Mesenchymal stem cell (in vitro differentiated cells and primary cell): ENCODE measurements at places on chromosomes 3 and 15.
A peak's percentile ranks its signal among the peaks of the same experiment; 100 is the strongest.

DNA sequence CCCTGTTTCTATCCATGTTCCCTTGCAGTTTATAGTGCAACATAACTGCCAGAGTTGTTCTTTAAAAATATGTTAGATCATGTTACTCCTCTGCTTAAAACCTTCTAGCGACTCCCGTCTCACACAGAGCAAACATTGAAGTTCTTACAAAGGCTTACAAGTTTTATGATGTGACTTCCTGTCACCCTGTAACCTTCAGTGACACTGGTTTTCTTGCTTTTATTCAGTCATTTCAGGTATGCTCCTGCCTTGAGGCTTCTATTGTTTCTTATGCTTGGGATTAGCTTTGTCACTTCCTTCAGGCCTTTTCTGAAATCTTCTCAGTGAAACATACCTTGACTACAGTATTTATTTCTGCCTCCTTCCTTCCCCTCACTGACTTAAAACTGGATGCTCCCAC is 252.1 kb downstream of the DOCK3 start:
- DNase-seq: no peak

DNA sequence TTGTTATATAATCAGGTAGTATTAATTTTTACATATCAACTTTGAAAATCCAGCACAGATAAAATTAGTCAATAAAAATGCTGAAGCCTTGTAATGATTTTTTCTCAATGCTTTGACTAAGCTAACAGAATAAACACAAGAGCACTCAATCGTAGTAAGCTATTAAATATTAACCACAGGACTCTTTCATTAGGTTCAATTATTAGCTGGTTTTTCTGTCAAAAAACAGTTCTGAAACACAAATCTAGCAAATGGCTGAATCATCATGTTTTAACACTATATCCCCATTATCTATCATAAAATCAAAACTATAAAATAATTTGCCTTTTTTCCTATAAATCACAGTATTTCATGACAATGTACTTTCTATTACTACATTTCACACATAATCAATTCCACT is 69.6 kb downstream of the PLOD2 start:
- no peak for DNase-seq

DNA sequence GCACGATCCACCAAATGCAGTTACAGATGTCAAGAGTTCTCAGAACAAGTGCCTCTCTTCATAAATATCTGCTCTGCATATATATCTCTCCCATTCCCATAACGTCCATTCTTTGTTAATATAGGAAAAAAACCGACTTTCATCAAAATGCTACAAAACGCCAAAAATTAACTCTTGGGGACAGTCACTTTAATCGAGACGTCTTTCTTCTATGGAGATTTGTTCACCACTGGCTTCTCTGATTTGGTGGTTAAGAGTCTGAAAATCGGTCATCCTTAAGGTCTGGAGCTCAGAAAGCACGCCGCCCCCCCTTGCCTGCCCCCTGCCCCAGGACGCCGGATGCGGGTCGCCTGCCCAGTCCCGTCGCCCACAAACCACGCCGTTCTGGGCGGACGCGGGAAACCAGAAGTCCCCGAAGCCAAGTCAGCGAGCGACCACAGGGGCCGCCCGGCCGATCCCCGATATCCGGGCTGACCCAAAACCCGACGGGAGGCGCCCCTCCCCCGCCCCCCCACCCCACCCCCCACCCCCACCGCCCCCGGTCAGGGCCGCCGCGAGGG is 252.7 kb downstream of the TJP1 start:
- no peak for DNase-seq

DNA sequence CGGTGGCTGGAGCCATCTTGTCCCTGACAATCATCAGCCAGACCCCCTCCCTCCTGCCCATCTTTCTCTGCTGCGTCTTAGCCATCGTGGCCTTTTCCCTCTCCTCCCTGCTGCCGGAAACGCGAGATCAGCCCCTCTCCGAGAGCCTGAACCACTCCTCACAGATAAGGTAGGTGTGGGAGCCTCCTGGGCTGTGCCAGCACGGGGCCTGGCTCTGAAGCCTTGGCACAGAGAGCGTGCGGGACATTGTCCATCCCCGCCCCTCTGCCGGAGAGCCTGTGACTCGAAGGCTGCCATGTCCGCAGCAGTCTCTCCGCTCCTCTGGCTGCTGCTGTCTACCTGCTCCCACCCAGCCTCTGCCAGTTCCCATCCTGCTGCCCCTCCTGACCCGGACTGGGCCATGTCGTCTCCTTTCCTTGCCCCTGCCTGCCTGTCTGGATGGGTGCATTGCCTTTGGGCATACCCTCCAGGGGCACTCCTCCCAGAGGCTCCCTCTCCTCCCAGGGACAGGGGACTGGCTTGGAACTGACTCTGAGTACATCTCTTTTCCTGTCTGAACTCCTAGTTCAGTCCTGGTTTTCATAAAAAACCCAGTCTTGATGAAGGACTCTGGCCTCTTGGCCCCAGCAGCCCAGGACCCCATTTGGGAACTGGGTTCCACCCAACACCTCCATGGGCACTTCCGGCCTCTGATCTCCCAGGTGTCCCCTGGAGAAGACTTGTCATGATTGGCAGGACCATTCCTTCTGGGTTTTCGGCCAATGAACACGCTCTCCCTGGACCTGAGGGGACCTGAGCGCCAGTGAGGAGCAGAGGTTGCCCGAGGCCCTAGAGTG is 30.0 kb upstream of the XYLB start:
- no peak for DNase-seq

- peak; percentile 98 for DNase-seq
Observed at GRCh38 chr3:15797642-15798303, at the start of gene ANKRD28. TSS of gene ANKRD28 (minus strand) at chr3:15797979. CDS start at chr3:15796521, 1,458 bp downstream.

GRCh38 chr3:50351323-50351697 is 648 bp downstream of the CYB561D2 start:
- no peak for DNase-seq

DNA sequence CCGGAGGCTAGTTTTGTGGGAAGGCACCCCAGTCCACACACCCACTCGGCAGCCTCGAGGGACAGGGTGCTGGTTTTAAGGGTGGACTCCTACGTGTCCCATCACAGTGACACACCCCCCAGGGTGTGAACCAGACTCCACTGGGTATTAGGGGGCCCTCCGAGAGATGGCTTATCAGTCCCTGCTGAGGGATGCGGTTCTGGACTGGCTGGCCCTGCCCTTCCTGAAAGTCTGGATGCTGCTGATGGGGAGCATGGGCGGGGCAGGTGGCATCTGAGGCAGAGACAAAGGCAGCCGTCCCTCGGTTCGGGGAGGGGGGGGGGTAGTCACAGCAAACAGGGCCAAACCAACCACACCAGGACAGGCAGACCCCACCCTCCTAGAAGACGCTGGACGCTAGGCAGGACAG is 939 bp upstream of the ULK3 start:
- no peak for DNase-seq
